ENCODE measurements at places on chromosomes 4 and X.

DNA sequence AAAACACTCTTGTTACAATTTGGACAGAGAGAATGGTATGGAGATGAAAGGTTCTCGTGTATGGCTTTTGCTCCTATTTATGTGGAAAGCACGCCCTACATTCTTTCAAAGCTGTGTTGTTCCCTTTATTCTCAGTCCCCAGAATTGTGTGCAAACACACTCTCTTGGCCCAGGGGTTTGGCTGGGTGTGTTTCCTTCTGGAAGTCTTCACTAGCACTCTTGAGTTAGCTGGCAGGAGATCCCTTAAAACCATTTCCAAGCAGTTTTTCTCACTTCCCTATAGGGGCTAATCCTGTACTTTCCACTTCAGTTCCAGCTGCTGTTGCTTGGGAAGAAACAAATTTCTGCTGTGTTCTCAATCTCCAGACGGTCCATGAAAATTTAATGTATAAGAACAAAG is 35.1 kb downstream of the FHL1 start:
- no peak for DNase-seq

- DNase-seq, result no peak
These were observed 623.4 kb downstream of the SPRY1 start for GRCh38 chr4:124019749-124020549.

- DNase-seq, result no peak
These were observed 32.6 kb upstream of the MSMO1 start for GRCh38 chr4:165294907-165295306.

GRCh38 chr4:96136056-96136455 is 296.2 kb downstream of the PDHA2 start:
- DNase-seq, result no peak

DNA sequence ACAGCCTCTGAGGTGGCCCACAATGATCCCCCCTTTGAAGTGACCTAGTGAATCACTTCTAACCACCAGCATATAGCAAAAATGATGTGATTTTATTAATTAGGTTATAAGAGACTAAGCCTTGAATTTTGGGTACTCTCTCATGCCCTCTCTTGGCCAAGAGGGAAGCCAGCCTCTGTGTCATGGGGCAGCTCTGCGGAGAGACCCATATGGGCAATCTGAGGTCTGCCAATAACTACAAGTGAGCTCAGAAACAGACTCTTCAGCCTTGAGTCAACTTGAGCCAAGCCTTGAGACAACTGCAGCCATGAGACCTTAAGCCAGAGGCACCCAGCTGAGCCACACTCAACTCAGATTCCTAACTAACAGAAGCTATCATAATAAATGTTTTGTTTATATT is 45.7 kb downstream of the MANBA start:
- DNase-seq, result no peak

DNA sequence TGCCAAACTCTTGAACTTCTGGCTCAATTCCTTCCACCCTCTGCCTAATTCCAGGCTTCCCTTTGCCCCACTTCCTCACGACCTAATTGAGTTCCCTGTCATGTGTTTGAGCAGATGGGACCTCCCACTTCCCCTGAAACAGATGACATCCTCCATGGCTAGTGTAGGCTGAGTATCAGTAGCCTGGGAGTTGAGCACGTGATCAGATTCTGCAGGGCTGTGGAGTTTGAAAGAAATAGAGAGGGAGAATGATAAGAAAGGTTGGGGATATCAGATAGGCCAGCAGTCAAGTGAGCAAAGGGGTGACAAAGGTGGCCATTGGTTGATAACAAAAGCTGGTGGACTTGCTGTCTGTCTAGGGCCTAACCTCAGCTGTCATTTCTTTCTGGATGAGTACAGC is 18.8 kb upstream of the NWD2 start:
- no peak for DNase-seq

GRCh38 chrX:35696760-35697234 is 101.3 kb upstream of the MAGEB16 start:
- DNase-seq, result no peak

Data from stimulated activated naive CD4-positive, alpha-beta T cell treated with Interleukin-2 at 50 U/mL for 16 hours (primary cell).